ENCODE measurements at places on chromosomes 1 and 21.
A peak's percentile ranks its signal among the peaks of the same experiment; 100 is the strongest.

GRCh38 chr1:157442065-157442464 lies 110.2 kb downstream of the FCRL5 start:
- no peak for DNase-seq

- DNase-seq, result peak; percentile 6
Measured at GRCh38 chr1:236516929-236517704, 6.7 kb upstream of the LGALS8 start.

DNA sequence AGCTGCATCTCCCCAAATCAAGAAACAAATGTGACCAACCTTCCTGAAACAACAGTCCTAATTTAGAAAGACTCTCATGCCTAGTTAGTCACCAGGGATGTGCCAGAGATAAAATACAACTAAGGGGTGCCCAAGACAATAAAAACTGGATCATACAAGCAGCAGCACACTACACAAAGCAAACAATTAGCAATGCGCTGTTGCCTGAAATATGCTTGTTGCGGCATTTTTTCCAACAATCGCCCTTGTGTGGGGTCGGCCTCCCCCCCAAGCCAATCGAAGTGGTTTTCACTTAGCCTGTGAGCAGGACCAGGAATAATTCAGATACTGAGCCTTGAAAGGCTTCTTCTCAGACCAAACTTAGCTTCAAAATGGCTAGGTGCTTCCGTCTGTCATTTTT lies 1.4 kb upstream of the STMN1 start:
- DNase-seq, result no peak

GRCh38 chr1:2189459-2190425 lies 4.8 kb downstream of the FAAP20 start:
- DNase-seq, result peak; percentile 82

DNA sequence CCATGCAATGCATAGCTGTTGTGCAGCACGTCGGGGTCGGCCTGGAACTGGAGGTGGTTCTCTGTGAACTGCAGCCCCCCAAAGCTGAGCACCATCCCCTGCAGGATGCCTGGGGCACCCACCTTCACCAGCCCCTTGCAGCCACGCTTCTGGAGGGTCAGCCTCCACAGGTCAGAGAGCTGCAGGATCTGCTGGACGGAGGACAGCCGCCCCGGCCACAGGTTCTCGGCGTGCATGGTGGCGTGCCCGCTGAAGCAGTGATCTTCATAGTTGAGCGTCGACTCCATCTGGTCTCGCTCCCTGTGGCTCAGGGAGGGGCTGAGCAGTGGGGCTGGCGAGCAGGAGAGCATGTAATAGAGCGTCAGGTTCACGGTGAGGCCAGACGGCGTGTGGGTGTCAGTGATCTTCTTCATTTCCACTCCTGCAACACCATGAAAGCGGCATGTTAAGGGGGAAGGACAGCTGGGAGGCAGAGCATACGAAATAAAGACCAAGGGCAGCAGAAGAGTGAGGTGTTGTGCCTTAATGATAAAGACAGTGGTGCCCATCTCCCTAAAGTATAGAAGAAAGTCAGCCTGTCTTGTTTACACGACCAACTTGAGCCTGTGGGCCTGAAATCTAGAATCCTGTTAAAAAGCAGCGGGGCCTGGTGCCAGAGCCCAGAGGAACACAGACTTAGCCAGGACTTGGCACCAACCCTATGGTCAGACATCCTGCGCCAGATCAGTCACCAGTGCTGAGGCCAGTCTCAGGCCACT lies 3.0 kb downstream of the KIAA2013 start:
- DNase-seq, result no peak

DNA sequence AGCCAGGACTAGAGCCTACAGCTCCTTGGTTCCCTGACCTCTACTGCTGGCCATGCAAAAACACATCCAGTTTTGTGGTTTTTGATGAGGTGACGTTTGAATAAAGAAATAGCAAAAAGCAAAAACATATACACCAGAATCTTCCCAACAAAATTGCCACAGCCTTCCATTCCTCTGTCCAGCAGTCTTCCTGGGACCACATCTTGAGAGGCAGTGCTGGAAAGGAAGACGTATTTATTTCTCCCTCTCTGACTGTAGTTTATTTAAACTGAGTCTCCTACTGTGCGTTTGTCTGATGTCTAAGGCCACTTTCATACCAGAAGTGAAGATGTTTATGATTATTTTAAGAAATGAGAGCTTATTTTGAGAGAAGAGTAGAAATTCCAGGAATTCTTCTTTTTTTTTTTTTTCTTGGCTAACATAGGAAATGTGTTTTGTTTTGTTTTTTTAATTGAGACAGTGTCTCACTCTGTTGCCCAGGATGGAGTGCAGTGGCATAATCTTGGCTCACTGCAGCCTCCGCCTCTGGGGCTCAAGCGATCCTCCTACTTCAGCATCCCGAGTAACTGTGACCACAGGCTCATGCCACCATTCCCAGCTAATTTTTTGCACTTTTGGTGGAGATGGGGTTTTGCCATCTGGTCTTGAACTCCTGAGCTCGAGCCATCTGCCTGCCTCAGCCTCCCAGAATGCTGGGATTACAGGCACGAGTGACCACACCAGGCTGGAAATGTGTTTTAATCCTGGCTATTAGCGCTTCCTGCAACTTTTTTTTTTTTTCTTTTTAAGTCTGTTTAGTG lies 118.5 kb downstream of the ITSN1 start:
- DNase-seq, result no peak

DNA sequence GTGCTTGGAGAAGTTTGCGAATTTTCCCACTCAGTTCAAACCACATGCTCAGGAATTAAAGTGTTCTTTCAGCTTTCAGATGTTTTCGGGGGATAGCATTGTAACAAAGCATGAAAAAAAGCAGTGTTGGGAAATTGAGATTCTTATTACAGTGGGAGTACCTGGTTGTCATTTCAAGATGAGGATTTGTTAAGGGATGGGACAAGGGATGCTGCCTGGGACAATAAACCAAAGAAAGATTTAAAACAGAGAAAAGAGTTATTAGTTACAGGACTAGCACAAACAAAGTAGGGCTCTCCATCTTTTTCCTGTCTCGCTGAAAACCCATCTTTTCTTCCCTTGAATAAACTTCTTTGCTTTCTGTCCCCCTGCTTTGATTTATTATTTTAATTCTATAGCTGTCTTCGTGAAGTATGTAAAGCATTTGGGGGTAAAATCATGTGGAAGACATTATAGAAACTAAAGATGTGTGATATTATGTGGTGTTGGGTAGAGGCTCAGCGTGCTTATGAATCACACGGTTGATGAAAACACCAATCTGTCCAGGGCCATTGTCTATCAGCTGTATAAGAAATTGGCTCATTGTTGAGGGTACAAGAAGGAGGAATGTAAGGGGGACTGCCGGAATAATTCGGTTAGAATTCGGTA lies 277.6 kb downstream of the KIF26B start:
- no peak for DNase-seq

- no peak for DNase-seq
Measured at GRCh38 chr21:25572861-25573310, 34.4 kb downstream of the MRPL39 start.

GRCh38 chr1:192445839-192446489 lies 129.2 kb downstream of the RGS21 start:
- peak; percentile 32 for DNase-seq

- no peak for DNase-seq
Measured at GRCh38 chr21:17451364-17451891, 61.4 kb upstream of the CXADR start.

- no peak for DNase-seq
Measured at GRCh38 chr1:94048413-94049164, 72.4 kb downstream of the ABCA4 start.
